Inflammatory macrophage treated with lipopolysaccharide for 1 hour (primary cell): ENCODE measurements at places on chromosomes 4 and X.

DNA sequence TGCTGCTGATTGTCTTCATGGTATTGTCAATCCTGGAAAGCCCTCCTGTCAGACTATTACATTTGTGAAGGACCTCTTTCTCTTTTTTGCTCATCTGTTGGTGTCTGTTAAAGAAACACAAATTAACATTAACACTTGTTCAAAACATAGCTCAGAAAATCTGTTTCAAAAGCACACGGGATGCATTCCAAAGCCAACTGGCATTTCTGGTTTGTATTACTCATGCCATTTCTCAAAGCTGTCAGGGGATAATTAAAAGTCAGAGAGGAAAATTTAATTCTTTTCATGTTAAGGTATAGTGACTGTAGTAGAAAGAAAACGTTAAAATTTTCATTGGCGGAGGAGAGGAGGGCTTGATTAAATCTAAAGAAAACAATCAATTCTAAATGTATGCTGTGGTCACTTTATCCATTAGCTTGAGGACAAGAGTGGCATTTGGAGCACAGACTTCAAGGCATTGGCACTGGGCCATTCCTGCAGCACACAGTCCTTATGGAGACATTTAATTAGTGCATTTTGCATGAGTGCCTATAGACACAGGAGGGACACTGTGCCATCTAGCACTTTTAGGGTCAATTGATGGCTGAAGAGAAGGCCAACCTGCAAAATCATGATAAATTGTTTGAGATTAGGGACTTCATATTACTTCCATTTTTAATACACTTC is 21.2 kb upstream of the GLRA2 start:
- no peak for DNase-seq

GRCh38 chr4:171186700-171187099 is 626.5 kb upstream of the GALNTL6 start:
- no peak for DNase-seq

DNA sequence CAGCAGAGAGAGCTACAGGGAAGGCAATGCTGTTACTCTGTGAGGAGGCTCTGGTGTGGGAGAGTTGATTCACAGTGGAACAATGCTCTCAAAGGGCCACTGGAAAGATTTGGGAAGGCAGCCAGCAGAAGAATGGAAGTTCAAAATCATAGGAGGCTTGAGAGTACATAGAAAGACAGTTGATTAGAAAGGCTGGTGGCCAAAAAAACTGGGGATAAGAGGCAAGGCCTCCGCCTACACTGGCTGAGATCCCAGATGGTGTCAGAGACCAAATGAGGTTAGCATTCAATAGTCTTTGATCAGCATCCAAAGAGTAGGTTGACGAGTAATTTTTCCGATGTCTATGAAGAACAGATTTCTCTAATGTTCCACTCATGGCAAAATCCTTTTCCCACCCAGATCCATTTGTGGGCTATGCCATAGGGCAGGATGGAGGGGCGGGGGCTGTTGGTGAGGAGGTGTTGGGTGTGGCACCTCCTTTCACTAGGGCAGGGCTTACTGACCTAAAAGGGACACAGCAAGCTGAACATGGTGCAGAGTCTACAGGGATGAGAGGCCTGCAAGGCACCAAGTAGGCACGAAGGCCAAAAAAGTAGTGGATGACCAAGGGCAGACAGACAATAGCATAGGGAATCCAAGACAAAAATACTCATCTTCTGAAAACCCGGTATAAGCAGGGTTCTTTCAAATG is 15.1 kb downstream of the TEC start:
- DNase-seq: no peak

DNA sequence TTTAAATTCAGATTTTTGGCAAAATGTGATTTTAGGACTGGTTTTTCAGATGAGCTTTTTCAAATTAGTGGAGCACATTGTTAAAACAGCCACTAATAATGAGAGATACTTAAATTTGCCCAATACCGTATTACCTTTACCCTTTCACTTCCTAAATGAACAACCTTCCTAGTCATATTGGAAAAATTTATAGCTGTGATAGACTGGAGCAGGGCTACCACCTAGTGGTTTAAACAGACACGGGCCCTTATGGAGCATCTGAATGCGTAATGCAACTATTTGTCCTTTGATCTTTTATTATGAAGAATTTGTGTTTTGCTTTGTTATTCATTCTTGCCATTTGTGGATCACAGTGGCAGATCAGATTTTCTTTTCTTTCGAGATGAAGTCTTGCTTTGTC is 72.7 kb downstream of the KDM6A start:
- DNase-seq: no peak

DNA sequence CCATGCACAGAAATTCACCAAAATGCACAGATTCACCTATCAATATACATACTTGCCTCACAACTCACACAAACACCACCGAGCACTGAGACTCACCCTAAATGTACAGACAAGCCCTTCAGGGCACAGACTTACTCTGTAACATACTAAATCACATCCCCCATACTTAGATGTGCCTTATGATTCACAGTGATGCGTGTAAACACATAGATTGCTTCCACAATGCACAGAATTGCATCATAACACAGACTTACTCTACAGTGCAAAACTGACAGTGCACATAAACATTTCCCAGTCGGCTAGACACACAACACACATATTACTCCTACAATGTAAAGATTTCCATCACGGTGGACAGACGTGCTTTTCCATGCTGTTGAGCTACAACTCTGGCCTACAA is 6.2 kb downstream of the LINC00632 start:
- no peak for DNase-seq

GRCh38 chr4:42309361-42310260 is 87.7 kb upstream of the SHISA3 start:
- no peak for DNase-seq

- DNase-seq: no peak
Measured at GRCh38 chr4:118746251-118746919, 61.2 kb downstream of the METTL14 start.
